ENCODE measurements at places on chromosomes 13 and 19.

GRCh38 chr13:33479105-33479504, 193.6 kb upstream of the STARD13 start:
- no peak for DNase-seq

DNA sequence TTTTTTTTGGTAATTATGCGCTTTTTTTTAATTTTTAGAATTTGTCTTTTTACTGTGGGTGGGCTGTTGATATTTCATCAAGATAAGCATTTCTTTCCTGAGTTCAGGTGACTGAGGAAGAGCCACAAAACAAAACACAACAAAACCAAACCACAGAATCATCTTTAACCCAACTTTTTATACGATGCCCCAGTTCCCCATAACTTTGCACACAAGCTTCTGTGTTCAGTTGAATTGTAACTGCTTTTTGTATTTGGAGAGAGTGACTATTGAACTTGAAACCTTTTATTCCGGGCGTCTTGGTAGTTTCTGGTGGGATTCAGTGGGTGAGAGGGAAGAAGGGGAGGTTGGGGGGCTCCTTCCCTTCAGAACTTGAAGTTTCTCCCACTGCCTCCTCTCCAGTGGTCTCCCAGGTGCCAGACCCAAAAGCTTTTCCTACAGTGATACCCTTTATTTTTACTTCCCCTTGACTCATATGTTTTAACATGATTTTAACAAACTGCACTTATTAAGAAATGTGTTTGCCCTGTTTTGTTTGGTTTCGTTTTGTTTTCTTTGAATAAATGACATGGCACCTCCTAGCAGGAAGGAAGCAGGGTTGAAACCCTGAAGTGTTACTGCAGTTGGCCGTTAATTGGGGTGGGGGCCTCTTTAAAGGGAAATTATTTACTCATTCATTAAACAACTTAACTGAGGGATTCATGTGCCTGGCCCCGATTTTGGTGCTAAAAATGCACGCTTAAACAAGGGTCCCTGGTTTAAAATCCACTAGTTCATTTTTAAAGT, 2.7 kb upstream of the CCDC97 start:
- no peak for DNase-seq

DNA sequence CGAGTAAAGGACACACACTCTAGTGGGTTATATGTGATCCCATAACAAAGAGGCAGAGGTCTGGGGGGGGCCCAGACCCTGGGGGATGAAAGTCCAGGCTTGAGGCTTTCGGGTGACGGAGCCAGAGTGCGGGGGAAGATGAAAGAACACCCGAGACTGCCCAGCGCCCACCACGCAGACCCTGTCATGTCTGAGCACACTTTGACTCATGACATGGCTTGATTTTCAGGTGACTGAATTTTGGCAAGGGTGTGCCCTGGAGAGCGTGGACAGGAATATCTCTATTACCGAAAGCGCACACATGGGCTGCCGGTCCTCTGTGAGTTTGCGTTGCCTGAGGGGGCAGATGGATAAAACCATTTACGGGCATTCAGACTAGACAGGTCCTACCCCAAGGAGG, 192.0 kb upstream of the SOX1 start:
- no peak for DNase-seq

DNA sequence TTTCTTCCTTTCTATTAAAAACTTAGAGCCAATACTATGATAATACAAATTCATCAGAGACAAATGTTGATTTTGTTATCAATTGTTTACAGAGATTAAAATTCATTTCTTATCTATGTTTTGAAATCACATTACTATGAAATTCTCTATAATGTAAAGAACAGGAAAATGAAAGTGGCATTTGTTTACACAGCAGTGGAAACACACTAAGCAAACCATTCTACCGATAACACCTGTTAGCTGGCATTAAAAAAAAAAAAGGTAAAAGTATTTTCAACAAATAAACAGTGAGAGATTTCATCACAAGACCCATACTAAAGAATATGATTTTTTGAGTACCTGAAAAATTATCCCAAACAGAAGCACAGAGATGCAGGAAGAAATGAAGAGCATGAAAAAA, 4.8 kb upstream of the CCDC70 start:
- no peak for DNase-seq

- peak; percentile 78 for DNase-seq
Observed at GRCh38 chr13:93309886-93310523, 83.4 kb downstream of the GPC6 start.

DNA sequence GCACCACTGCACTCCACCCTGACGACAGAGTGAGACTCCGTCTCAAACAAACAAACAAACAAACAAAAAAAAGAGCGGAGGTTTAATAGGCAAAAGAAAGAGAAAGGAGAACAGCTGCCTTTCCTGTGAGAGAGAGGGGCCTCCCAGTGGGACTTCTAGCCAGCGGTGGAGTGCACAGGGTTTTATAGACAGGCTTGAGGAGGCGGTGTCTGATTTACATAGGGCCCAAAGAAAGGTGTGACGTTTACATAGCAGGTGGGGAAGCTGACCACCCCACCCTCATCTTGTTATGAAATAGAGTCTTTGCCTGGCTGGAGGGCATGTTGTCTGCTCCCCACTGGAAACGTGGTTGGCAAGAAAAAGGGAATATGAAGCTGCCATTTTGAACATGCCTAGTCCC, 106.0 kb upstream of the CSNK1A1L start:
- DNase-seq, result no peak

- no peak for DNase-seq
Observed at GRCh38 chr19:35207391-35207871, 21.1 kb downstream of the FAM187B start.
